ENCODE measurements at places on chromosomes 6 and 20.

- no peak for DNase-seq
Measured at GRCh38 chr6:51468704-51469103, 618.7 kb downstream of the PKHD1 start.

- no peak for DNase-seq
Measured at GRCh38 chr20:41046716-41047115, 18.1 kb downstream of the TOP1 start.

DNA sequence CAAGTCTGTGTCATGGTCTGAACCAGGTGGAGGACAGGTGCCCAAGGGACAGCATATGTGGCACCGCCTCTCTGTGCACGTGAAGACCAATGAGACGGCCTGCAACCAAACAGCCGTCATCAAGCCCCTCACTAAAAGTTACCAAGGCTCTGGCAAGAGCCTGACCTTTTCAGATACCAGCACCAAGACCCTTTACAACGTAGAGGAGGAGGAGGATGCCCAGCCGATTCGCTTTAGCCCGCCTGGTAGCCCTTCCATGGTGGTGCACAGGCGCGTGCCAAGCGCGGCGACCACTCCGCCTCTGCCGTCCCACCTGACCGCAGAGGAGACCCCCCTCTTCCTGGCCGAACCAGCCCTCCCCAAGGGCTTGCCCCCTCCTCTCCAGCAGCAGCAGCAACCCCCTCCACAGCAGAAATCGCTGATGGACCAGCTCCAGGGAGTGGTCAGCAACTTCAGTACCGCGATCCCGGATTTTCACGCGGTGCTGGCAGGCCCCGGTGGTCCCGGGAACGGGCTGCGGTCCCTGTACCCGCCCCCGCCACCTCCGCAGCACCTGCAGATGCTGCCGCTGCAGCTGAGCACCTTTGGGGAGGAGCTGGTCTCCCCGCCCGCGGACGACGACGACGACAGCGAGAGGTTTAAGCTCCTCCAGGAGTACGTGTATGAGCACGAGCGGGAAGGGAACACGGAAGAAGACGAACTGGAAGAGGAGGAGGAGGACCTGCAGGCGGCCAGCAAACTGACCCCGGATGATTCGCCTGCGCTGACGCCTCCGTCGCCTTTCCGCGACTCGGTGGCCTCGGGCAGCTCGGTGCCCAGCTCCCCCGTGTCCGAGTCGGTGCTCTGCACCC lies 109.5 kb upstream of the RAB32 start:
- DNase-seq, result no peak

DNA sequence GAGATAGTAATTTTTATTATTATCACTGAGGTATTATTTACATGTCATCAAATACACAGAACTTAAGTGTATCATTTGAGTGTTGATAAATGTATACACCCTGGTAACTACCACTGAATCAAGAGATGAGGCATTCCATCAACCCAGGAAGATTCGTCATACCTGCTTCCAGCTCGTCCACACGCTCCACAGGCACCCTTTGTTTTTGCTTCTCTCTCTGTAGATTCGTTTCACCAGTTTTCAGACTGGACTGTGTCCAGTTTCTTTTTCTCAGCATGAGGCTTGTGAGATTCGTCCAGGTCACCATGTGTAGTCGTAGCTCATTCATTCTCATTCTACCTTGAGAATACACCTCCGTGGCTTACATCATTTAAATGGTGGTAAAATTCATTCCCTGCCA lies 64.5 kb downstream of the BFSP1 start:
- no peak for DNase-seq

GRCh38 chr20:36827541-36828279 lies 48.2 kb upstream of the TLDC2 start:
- DNase-seq, result no peak

GRCh38 chr6:69391106-69391505 lies 405.7 kb downstream of the LMBRD1 start:
- DNase-seq, result no peak

DNA sequence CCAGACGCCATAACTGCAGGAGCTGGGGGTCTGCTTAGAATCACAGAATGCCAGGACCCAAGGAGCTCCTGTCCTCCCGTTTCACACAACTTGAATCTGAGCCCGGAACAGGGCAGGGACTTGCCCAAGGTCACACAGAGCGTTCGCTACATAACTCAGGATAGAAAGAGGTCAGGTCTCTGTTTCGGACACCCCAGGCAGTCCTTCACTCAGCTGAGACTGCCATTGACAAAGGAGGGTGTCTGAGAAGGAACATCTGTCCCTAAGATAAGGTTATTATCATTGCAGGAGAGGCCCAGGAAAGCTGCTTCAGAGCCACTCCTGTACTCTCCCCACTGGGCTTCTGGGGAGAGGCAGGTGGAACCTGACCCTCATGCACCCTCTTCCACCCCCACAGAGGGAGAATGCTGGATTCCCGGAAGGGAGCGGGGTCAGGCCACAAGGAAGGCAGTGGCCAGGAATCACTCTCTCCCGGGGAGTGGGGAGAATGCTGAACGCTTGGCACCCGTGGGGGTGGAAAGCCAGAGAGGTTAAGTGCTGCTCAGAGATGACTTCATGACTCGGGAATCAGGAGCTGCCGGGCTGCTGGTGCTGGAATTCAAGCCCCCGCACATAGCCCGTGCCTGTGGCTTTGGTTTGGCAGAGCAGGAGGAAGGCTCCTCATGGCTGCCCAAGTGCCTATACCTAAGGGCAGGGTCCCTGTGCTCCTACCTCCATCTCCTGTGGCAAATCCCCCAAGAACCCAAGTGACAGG lies 10.7 kb downstream of the SDC4 start:
- DNase-seq, result no peak

DNA sequence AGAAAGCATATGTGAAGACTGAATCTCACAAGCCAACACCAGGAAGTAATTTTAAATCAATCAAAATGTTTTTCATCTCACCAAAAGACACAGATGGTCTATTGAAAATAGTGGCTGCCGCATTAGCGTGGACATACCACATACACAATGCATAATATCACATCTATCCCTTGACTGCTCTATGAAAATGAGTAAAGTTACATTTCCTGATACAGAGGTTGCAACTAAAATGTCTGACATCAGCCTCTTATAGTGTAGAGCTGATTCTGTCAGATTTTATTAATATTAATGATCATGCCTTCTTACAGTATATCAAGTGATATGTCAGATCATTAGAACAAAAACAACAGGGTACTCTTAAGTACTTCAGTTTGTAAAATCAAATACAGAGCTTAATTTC lies 339.8 kb upstream of the EPHA7 start:
- DNase-seq, result no peak

- no peak for DNase-seq
Measured at GRCh38 chr20:49452011-49452482, 30.4 kb downstream of the KCNB1 start.

GRCh38 chr20:16104783-16105182 lies 468.5 kb downstream of the KIF16B start:
- DNase-seq, result no peak

GRCh38 chr20:37202267-37202943 lies 23.1 kb upstream of the MROH8 start:
- no peak for DNase-seq

DNA sequence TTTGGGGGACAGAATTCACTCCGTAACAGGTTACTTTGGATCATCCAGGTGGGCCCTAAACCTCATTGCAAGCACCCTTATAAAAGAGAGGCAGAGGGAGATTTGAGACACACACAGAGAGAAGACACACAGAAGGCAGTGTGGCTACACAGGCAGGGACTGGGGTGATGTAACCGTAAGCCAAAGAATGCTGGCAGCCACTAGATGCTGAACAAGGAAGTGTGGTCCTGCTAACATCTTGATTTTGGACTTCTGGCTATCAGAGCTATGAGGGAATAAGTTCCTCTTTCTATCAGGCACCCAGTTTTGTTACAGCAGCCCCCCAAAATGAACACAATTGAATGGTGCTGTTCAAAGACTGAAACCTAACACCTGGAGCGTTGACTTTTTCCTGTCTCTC lies 191.3 kb upstream of the MYLIP start:
- DNase-seq, result no peak

DNA sequence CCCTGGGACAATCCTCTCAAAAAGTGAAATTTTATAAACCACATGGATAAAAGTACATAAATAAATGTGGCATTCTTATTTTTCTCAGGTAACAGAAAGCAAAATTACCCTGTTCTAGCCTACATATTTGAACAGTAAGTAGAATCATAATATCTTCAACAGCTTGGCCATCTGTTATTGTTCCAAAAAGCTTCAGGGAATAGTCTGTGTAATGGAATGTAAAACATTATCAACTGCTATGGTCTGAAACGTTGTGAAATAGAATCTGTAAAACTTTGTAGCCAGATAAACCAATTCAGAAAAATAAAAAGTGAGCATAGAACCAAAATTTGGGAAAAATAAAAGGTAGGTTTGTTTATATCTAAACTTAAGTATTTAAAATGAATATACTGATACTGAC lies 114.7 kb downstream of the THEMIS start:
- DNase-seq, result no peak

GRCh38 chr20:46154796-46155195 lies 36.7 kb downstream of the CD40 start:
- DNase-seq, result no peak

DNA sequence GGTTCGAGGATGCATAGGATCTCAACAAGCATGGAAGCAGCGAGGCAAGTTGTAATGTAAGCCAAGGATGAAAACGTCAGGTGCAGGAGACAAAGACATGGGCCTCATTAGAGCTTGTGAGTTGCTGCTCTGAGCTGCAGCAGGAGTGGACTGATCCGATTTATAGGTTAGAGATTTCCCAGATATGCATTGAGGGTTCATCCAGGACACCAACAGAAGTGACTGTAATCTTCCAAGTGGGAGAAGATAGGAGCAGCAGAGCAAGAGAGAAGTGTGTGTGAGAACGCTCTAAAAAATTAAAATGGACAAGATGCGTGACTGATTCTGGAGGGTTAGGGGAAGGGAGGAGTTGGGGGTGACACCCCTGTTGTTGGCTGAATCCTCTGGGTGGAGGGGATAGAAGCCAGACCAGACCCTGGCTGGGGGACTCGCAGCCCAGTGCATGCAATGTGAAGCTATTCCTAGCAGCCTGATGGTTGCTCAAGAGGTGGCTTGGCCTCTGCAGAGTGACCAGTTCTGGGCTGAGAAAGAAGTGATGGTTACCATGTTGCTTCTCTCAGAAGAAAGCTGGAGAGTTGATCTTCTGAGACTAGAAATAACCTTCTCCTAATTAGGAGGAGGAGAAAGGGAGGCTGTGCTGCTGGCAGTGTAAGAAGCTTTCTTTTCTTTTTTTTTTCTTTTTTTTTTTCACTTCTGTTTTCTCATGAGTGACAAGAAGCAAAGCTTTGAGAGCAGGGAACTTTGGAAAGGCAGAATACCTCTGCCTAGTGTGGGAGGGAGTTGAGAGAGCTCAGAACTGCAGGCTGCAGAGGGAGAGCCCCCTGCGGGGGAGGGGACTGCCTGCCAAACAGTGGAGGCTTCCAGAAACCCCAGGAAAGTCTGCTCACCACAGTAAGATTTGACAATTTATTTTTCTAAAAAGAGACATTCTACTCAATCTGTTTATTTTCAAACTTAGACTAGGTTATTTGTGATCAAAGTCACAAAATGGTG lies 116.9 kb downstream of the SLX4IP start:
- no peak for DNase-seq

- DNase-seq, result no peak
Measured at GRCh38 chr20:5888041-5888440, 62.3 kb downstream of the TRMT6 start.

- no peak for DNase-seq
Measured at GRCh38 chr6:26400626-26401025, 1.4 kb upstream of the BTN3A1 start.

- no peak for DNase-seq
Measured at GRCh38 chr6:106046116-106046853, 39.9 kb upstream of the PRDM1 start.

GRCh38 chr6:55827818-55828522 lies 47.4 kb downstream of the BMP5 start:
- DNase-seq, result no peak
